ENCODE measurements at places on chromosomes 12 and 14.

- no peak for DNase-seq
Measured at GRCh38 chr14:87676814-87677437, 316.1 kb downstream of the GALC start.

GRCh38 chr14:55401751-55402150 is 9.9 kb downstream of the ATG14 start:
- no peak for DNase-seq

DNA sequence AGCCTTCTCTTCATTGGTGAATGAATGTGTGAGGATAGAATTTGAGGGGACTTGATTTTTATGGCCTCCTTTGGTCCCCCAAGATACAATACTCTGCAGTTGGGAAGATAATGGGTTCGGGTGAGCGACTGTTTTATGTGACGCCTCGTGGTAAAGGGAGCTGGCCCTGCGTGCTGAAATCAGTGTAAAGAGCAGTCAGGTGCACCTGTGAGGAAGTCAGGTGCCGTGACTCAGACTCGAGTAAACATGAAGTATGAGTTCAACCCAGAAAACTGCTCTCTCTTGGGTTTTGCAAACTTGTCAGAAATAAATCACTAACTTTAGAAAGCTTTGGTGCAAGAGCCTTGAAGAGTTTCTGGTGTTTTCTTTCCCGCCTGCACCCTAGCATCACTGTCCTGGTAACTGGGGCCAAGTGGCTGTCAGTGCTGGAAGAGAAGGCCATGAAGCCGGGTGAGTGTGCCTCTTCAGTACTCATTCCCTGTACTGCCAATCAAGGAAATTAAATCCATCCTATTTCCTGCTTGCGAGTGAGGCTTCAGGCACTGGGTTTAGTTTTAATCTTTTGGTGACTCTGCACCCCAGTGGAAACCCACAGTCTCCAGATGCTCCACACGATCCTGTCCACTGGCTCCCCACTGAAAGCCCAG is 59.2 kb downstream of the AACS start:
- DNase-seq = no peak

DNA sequence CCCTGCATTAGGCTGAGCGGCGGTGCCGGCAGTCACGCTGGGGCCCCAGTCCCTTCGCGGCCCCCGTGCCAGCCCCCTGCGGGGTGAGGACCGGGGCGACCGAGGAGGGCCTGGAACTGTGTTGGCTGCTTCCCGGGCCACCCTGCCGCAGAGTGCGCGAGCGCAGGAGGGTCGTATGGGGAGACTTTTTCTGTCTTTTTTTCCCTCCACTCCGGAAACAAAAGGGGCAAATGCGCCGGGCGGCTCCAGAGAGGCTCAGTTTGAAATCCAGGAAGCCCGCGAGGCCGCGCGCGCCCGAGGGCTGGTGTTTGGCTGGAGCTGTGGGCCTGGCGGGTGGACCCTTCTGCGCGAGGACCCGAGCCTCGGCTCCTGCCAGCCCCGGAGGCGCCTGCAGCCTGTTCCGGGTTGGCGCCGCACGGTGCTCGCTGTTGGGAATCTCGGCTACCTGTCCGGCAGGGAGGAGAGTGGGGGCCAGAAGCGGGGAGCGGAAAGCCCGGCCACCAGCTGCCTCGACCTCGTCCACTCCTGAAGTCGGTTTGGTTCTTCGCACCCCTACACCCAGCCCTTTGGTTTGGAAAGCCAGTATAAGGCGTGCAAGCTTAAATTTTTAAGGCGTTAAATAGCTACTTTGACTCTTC is 638 bp downstream of the PLEKHG3 start:
- DNase-seq = no peak

DNA sequence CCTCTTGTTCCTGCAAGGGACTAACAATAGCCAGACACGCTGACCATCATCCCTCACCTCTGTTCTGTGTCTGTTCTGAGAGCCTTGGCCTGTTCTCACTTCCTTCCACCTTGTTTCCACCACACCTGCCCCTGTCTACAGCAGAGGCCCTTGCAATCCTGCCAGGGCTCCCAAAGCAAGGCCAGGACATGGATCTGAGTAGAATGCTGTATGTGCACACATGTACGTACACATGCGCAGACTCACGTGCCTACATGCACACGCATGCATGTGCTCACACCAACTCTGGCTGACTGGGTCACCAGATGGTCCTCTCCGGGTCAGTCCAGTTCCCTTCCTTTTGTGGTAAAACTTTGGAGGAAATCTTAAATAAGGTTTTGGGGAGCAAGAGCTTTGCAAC is 133.0 kb upstream of the C14orf180 start:
- no peak for DNase-seq

DNA sequence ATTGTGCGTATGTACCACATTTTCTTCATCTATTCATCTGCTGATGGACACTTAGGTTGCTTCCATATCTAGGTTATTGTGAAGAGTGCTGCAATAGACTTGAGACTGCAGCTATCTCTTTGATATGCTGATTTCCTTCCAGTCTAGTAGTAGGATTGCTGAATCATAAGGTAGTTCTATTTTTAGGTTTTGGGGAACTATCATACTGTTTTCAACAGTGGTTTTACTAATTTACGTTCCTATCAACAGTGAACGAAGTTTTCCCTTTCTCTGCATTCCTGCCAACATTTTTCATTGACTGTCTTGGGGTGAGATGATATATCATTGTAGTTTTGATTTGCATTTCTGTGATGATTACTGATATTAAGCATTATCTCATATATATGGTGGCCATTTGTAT is 482.2 kb downstream of the SLC16A7 start:
- DNase-seq = no peak

DNA sequence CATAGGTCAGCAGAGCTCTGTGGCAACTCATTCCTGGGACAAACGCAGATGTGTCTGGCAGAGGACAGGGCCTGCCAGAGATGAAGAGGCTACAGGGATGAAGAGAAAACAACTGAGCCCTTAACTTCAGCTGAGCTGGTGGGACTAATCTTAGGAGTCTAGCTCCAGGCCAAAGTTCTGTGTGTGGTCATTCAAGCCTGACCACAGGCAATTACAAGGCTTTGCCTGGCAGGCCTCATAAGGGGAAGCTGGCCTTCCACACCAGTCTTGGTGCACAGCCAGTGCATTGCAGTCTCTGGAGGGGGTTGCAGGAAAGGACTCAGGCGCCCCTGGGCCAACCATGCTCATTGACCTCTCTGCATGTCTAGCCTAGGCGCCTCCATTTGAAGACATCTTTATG is 127.6 kb upstream of the DAAM1 start:
- DNase-seq = no peak

GRCh38 chr12:5710260-5710878 is 234.7 kb downstream of the ANO2 start:
- no peak for DNase-seq

DNA sequence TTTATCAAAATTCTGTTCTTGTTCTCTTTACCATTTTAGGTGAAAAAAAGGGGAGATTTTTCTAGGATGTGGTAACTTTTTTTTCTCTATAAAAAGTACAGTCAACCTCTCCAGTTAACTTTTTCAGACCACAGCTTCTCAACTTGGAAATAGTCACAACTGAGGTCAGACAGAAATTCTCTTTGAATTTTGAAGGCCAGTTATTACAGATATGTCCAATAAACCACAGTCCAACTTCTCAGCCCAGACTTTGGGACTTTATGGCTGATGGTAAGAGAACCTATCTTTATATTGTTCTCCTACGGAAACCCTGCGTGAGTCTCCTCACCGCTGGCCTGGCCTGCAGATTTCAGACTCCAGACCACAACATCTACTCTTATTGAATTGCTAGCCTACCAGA is 176.7 kb downstream of the DACT1 start:
- no peak for DNase-seq

DNA sequence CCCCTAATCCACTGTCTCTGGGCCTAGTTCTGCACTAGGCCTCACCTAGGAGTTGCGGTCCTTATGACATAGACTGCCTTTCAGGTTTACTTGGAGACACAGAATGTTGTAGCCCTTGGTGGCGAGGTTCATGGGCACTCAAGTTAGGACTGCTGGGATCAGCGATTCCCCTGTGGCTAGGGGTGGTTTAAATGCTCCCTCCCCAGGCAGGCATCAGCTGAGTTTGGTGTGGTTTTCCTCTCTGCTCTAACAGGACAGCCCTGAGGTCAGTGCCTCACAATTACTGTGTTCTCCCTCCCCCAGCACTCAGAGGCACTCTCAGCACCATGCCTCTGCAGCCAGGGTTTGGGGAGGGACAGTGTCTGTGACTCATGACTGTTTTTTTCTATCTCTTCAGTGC is 22.2 kb upstream of the RDH16 start:
- DNase-seq = no peak

GRCh38 chr12:12608557-12608957 is 3.1 kb upstream of the CREBL2 start:
- no peak for DNase-seq

DNA sequence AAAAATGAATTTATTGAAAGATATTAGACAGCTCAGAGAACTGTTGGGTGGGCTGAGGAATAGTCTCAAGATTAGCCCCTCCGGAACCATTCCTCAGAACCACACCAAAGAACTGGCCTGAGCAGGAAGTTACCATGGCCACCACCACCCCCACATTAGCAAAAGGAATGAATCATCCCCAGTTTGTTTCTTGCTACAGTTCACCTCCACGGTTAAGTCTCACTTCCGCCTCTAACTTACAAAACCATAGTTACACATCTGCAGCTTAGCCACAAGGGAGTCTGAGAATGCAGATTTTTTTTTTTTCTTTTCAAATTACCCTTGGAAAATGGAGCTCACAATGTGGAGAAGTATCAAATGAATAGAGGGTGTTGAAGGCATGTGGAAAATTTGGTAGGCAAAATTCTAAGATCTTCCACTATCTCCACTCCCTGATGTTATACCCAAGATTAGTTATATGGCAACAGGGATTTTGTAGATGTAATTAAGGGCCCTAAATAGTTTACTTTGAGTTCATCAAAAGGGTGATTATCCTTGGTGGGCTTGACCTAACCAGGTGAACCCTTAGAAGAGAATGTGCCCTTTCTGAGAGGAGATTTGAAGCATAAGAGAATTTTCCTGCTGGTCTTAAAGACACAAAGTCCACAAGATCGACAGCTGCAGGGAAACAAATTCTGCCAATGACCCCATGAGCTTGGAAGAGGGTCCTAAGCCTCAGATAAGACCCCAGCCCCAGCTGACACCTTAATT is 129.8 kb upstream of the KRR1 start:
- DNase-seq = peak; percentile 67

GRCh38 chr12:75986001-75986746 is 45.4 kb downstream of the PHLDA1 start:
- DNase-seq = no peak

DNA sequence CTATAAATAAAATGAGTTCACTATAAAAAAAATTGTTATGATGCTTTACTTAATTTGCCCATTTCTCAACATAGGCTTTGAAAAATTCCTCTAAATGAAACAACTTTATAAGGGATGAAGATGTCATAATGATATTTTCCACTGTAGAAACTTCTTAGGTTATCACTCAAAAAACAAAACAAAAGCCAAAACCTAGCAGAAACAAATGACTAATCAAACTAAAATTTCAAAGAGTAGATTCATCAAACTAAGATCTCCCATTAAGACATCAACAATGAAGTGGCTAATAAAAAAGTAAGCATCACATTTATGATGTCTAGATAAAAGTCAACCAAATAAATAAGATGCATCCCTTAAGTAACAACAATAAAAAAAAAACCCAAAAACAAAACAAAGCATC is 36.9 kb upstream of the TTC7B start:
- no peak for DNase-seq

DNA sequence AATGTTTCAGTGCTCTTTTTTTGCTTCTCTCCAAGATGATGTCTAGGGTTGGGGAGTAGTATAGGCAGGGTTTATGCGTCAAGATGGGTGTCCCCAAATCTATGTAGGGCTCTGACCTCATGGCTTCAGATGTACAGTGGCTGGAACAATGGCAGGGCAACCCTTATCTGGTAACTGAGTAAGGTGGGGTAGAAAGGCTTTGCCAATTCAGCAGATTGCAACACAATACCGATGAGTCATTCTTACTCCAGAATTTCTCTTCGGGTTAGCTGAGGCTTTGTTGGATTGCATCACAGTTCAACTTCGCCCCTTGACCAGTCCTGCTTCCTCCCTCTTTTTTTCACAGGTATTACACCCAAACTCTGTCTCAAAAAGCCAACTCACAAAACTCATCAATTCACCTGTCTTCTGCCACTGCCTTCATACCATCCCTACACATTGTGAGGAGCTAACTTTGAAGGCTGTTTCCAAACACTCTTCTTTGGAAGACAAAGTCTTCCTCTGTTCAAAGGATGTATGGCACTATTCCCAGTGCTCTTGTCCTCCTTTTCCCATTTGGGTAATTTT is 190.2 kb upstream of the CNOT2 start:
- DNase-seq = peak; percentile 76

GRCh38 chr12:3379079-3379478 is 111.9 kb upstream of the PRMT8 start:
- DNase-seq = no peak

GRCh38 chr12:82971584-82971983 is 284.9 kb downstream of the TMTC2 start:
- DNase-seq = no peak

DNA sequence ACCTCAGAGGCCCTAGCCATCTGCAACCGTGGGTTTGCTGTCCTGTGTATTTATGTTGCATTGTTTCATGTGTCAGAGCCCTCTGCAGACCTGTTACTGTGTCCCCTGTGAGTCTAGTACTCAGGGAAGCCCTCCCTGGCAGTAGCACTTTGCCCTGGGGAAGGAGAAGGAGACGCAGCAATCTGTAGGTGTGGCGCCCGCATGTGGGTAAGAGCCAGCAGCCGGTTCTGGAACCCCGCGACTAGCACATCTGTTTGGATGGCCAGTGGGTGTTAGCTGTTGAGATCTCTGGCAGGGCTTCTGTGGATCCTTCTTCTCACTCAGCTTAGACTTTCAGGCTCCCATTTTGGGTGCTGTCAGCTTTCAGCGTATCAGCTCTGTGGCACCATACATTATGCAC is 57.0 kb downstream of the TECPR2 start:
- DNase-seq = no peak

- DNase-seq = no peak
Measured at GRCh38 chr12:1642513-1642912, 13.5 kb downstream of the WNT5B start.

GRCh38 chr14:73180385-73180805 is 44.1 kb downstream of the PSEN1 start:
- peak; percentile 70 for DNase-seq

GRCh38 chr14:100810435-100810834 is 15.5 kb upstream of the MEG3 start:
- DNase-seq = no peak

- no peak for DNase-seq
Measured at GRCh38 chr12:21865846-21866245, 75.4 kb downstream of the ABCC9 start.
